ENCODE measurements at places on chromosomes 3 and 15. TPM values are rescaled to one million over a fixed set of nuclear protein-coding genes. Genes with fewer than 3 reads are reported as not detected.

- DNase-seq, result no peak
Measured at GRCh38 chr3:31399271-31399670, 133.5 kb upstream of the STT3B start.

- DNase-seq, result no peak
Measured at GRCh38 chr15:88653200-88654064, 14.6 kb downstream of the ISG20 start.

DNA sequence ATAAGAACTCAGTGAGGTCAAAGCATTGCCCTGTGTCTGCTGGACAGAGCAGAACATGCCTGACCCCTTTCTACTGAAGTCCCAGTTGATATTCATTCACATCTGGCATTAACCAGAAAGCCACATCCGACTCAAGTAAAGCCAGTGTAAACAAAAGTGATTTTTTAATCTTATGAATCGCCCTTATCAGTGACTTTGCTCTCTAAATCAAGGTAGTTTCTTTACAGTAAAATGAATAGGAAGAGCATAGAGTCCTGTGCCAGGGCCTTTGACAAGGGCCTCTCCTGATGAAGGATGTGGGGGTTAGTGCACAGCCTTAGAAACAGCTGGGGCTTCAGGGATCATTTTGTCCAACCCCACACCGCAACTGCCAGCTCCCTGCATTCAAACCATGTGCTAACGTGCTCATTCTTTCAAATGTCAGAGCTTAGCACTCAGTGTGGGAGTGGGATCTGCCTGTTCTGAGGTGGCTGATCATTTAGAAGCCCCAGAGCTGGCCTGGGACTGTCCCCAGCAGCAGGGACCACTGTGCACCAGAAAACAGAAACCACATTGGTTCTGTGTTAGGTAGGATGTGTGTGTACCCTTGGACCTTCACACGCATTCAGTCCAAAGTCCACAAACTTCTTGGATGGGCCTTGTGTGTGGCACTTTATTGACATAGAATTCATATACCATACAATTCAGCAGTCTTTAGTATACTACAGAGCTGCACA lies 55.3 kb downstream of the CCR4 start:
- no peak for DNase-seq

GRCh38 chr15:29799859-29800258 lies 22.4 kb downstream of the TJP1 start:
- no peak for DNase-seq

DNA sequence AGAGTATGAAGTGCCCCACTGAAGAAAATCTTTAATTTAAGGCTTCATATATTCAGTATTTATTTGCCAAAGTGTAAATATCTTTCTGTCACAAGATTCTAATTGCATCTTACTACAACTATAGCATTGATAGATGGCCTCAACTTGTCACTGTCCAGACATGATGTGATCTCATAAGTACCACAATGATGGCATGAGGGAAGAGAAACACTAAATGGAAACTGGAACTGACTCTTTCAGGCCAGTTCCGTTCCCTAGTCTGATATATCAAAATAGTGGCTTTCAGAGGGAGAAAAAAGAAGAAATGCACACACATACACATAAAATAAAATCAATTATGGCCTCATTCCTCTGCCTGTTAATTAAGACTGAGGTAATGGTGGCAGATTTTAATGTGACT lies 615.7 kb downstream of the TBL1XR1 start:
- no peak for DNase-seq

DNA sequence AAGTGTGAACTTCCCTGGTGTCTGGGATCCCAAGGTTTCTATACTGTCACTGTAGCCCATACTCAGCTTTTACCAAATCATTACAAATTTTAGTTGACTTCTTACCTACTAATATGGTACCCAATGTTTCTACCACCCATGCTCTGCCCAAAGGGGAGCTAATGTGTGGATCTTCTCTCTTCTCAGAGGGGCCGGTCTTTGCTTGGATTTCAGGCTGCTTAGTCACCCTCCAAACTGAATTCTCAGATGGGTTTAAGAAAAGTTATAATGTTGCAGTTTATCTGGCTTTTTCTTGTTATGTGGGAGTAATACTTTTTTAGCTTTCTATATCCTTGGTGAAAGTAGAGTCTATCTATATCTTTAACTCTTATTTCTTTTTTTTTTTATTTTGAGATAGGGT lies 67.1 kb upstream of the AKAP13 start:
- DNase-seq, result no peak

- no peak for DNase-seq
Measured at GRCh38 chr3:35832140-35832571, 192.8 kb downstream of the ARPP21 start.

- DNase-seq, result no peak
Measured at GRCh38 chr3:141865101-141865500, 11.3 kb upstream of the ATP1B3 start.

DNA sequence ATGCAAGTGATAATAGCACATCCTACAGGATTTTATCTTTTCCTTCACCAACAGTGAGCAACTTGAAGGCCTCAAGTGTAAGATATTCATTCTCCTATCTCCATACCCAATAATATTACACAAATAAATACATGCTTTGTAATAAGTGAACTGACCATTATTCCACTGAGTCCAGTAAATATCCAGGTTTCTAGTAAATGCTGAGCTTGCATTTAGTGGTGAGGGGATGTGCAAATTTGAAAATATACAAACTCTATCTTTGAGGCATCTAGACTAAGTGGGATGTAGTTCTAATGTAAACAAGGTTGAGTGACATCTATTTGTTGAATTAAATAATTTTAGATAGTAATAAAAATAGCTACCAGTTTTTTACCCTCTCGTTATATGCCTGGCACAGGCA lies 587.6 kb upstream of the IL12A start:
- no peak for DNase-seq

GRCh38 chr3:191076903-191077552 lies 122.0 kb upstream of the OSTN start:
- no peak for DNase-seq

Gene EPHA3
- 2.9 TPM for total RNA-seq

Data from Right ventricle myocardium inferior (tissue), 1 donor.